ENCODE measurements at places on chromosomes 3 and 15.

- no peak for DNase-seq
Observed at GRCh38 chr3:189978753-189979152, 141.9 kb downstream of the P3H2 start.

- DNase-seq: no peak
Observed at GRCh38 chr15:31298707-31299172, 27.9 kb upstream of the KLF13 start.

- peak; percentile 51 for DNase-seq
Observed at GRCh38 chr15:70432924-70433495, 330.3 kb downstream of the UACA start.

DNA sequence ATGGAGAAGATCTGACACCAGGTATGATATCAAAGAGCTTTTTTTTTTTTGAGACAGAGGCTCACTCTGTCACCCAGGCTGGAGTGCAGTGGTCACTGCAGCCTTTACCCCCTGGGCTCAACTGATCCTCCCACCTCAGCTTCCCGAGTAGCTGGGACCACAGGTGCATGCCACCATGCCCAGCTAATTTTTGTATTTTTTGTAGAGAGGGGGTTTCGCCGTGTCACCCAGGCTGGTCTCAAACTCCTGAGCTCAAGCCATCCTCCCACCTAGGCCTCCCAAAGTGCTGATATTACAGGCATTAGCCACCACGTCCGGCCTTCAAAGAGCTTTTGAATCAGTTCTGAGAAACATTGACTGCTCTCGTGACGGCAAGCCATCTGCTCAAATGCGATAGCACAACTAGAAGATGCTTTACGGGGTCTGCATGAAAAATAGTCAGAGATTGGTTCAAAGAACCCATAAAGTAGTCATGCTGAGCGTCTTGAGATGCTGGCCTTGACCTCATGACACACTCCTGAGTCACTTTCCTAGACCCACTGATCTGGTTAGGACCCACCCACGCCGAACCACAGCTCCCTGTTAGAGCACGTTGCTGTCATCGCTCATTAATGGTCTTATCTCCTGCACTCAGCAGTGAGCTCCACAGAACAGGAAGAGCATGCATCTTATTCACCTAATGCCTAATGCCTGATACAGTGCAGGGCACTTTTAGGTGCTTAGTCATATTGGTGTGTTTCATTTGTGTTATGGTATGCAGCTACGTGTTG lies 57.0 kb upstream of the NR2F2 start:
- DNase-seq: no peak

- DNase-seq: no peak
Observed at GRCh38 chr3:135148398-135149020, 353.4 kb downstream of the EPHB1 start.
